ENCODE measurements at places on chromosomes 11 and 22.

DNA sequence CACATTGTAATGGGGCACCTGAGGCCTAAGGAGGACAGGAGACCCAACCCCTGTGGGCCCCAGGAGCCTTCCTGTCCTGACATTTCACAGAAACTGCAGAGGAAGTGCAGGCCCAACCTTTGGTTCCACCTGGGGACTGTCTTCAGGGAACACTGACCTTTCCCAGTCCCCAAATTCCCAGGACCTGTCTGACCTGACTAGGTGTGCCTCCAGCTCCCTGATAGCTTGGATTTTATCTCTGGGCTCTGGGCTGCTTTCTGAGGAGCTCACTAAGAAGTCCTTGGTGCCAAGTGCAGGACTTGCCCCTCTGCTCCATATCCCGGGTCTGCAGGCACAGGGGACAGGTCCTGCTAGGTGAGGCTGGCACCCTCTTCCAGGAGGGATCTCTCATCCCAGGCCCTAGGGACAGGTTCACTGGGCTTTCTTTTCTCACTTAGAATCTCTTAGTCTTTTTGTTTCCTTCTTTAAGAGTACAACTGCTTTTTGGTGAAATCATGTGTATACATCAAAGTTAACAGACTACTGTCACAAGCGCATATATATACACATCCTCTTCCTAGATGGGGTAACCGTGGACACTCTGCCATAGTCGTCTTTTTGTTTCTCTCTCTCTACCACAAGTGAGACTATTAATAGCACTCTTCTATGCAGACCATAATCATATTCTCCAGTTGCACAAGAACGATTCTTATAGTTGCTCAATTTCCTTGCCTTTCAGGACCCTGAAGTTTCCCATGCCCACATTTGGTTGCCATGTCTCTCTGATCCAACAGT lies 72.0 kb upstream of the IGLL5 start:
- no peak for DNase-seq

GRCh38 chr11:101521821-101522220 lies 62.0 kb downstream of the TRPC6 start:
- DNase-seq, result no peak

DNA sequence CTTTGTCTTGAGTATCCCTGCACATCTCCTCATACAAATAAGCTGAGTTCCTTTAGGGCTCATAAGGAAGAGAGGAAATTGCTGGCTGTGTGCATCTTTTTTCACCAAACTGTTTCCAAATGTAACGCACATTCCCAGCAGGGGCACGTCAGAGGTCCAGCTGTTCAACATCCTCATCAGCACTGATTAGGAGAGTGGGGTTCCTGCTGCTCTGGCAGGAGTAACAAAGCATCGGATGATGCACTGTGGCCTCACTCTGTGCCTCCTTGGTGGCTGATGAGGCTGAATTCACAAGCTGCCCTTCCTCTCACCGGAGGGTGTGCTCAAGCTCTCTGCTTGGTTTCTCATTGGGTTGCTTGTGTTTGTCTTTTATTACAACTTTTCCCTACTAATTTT lies 35.5 kb upstream of the SLC25A1 start:
- DNase-seq, result no peak

DNA sequence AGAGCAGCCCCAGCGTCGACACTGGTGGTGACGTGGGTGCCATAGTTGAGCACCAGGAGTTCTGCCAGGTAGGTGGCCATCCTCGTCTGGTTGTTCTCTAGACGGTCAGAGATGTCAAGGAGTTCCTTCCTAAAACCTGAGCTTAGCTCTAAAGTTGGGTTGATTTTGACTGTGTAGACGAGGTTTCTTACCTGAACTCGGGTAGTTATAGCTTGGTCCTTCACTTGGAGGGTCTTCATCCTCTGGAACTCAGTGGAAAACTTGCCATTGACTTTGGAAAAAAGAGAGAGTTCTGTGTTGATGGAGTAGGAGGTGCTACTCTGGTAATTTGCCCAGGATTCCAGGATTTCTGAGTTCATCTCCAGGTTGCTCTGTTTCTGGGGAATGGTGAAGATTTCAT lies 505 bp downstream of the MPEG1 start:
- no peak for DNase-seq

- DNase-seq, result peak; percentile 24
Measured at GRCh38 chr22:31956360-31956759, 12.0 kb downstream of the YWHAH start.

DNA sequence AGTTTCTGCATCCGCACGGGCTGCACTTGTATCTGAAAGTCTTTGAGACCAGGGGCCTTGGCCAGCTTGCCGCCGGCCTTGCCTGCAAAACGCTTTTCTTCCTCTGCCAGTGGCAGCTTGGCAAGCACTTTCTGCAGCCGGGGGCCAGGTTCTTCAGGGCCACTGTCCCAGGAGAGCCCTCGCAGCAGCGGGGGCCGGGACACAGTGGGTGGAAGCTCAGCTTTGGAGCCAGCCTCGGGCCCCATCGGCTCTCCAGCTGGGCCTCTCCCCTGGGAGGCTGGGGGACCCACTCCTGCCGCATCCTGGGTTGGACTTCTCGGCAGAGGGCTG lies 57.5 kb upstream of the LYVE1 start:
- no peak for DNase-seq

DNA sequence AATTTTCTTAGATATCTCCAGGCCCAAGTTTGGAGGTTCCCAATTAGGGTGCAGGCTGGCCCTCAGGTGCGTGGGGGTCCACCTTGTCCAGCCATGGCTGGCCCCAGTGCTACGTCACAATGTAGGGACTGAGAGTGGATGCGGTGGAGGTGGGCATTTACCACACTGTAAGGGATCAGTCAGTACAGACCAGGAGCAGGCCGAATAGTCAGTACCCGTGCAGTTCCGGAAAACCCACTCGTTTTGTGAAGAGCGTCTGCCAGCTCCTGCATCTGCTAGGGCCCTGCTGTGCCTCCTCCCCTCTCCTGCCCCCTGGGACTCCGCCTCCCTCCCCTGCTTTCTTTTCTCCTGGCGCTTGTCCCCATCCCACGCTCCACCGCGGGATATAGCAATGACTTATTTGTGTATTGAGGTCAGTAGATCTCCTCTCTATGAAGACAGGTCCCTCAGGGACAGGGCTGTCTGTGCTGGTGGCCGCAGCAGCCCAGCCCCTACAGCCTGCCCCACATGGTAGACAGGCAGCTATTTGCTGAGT lies 50.4 kb upstream of the SEPTIN5 start:
- DNase-seq, result no peak

DNA sequence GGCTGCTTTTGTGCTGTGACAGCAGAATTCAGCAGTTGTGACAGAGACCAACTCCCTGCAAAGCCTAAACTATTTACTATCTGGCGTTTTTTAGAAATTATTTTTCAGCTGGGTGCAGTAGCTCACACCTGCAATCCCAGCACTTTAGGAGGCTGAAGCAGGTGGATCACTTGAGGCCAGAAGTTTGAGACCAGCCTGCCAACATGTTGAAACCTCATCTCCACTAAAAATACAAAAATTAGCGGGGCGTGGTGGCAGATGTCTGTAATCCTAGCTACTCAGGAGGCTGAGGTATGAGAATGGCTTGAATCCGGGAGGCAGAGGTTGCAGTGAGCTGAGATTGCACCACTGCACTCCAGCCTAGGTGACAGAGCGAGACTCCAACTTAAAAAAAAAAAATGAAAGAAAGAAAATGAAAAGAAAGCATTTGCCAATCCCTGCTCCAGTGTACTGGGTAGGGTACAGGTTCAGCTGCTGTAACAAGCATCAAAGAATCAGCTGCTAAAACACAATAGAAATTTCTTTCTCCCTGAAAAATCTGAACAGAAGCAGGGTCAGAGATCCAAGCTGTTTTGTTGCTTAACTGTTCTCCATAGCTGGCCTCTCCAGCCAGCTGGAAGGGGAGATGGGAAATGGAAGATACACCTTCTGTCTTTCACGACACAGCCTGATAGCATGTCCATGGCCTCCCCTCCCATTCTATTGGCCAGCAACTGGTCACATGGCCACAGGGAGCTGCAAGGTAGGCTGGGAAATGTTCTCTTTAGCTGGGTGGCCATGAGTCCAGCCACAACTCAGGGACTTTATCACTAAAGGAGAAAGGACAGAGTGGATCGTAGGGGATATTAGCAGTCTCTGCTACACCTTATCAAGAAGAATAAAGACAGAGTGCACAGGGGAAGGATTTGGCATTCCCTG lies 8.5 kb upstream of the NCF4 start:
- no peak for DNase-seq

DNA sequence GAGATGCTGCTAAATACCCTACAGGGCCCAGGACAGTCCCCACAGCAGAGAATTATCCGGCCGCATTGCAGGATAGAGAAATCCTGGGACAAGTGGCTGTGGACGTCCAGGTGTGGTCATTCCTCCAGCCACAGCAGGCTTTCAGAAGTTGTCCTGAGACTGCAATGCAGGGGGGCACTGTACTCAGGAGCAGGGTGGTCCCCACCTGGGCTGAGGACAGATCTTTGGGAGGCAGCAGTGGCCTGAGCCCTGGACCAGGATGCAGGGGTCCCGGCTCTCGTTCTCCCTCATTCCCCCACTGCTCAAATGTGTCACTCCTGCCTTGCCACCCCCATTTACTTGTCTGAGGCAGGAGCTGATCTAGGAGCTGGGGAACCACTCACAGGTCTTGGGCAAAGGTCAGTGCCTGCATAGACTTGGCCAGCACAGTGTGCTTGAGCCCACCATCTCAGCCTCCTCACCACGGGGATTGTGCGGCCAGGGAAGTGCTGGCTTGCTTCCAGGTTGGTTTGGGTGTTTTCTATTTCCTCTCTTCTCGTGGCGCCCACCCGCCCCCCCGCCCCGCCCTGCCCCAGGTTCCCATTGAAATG lies 15.3 kb downstream of the LINC01488 start:
- no peak for DNase-seq

DNA sequence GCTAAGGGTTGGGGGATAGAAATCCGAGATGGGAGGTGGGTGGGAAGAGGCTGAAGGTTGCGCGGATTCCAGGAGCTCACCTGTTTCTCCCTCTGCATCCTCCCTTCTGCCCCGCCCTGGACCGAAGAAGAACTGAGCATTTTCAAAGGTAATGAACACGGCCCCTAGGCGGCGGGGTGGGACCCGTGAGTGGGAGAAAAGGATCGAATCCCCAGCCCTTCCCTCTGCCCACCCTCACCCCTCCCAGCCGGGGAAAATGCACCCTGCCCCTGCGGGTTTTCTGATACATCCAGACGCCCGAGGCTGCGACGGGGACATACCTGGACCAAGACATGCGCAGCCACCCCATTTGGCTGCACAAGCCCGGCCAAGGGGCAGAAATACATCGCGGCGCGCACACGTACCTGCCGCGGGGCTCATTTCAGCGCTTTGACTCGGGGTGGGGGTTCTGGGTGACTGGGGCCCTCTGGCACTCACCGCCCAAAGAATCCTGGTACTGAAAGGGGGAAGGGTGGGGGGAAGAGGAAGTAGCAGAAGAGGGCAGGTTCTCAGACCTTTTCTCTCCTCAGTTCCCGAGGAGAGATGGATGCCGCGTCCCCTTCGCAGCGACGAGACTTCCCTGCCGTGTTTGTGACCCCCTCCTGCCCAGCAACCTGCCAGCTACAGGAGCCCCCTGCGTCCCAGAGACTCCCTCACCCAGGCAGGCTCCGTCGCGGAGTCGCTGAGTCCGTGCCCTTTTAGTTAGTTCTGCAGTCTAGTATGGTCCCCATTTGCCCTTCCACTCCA lies 6.0 kb downstream of the VSIG2 start:
- no peak for DNase-seq

DNA sequence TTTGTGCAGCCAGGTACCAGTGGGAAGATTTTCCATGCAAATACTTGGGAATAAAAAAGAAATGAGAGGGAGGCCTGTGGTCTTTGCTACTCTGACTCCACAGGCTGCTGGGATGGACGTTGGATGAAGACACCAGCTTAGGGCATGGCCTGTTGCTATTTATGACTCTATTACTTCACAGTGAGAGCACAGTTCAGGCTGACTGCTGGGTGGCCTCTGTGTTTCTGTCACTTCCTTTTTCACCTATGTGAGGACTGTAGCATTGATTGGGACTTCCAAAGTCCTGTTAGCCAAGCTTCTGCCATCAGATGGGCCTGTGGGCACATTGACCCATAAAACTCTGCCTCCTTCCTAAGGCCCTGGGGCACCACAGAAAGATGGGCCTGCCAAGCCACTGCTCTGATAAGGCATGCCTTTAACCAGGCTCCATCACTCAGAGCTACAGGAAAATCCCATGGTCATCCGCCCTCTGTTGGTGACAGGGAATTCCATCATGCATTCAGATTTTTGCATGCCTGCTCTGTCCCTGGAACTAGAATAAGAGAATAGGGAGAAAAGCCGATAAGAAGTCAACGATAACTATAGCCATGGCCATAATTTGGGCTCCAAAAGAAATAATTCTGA lies 64.6 kb downstream of the KCNJ1 start:
- no peak for DNase-seq

DNA sequence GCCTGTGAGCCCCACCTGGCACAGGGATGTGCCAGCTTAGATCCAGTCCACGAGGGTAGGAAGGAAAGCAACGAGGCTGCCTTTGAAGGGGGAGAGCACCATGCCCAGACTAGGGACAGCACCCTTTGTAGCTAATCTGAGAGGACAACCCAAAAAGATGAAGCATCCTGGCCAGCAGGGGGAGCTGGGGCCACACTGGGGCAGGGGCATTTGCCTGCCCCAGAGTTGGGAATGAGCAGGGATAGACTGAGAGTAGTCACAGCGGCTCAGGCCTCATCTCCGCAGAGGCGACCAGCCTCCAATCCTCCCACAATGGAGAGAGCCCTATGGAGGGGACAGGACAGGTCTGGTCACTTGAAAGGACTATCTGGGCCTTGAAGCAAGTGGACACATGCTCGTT lies 16.4 kb downstream of the LMO1 start:
- no peak for DNase-seq

DNA sequence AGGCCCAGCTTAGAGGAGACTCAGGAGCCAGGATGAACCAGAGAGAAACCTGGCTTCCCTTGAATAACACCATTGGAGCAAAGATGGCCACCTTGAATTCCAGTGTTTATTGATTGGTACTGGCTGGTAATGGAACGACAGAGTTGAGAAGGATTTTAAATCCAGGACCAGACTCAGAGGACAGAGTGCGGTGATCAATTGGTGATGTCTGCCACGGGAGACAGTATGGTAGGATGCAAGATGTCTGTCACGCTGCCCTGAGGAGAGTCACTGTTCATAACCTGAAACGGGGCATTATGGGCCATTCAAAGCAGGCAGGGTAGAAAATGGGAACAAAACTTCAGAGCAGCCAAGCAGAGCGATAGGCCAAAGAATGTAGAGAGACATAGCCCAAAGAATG lies 55.4 kb upstream of the ISX start:
- no peak for DNase-seq

DNA sequence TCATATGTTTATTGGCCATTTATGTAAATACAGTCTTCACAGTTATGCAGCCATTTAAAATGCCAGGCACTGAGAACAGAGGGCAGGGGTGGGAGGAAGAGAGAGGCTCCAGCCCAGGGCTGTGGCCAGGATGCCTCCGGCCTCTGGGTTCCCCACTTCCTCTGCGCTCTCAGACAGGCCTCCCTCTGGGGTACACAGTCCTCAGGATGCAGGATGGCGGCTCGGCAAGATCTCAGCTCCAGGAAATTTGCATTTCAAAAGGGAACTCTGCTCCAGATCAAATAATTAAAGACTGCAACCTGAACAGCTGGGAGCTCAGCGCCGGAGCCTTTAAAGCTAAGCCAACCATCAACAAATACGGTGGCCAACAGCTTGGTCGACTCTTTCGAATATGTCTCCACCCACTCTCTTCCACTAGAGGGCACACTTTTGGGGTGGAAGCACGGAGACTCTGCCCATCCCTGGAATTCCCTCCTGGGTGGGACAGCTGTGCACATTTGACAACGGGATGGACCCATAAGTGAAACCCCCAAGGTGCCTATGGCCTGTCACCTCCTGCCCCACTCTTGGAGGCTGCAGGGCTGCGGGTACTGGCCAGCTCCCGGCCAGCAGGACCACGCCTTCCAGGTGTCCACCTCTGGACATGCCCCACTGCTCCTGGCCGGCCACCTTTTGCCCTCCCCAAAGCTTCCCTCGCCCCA lies 1044.7 kb downstream of the BRD1 start:
- no peak for DNase-seq

- DNase-seq, result no peak
Measured at GRCh38 chr11:5665051-5665570, 19.8 kb downstream of the TRIM5 start.
